Peyer's patch (tissue), 4 donors: ENCODE measurements at places on chromosomes 6 and 20.
A peak's percentile ranks its signal among the peaks of the same experiment; 100 is the strongest.

- no peak for DNase-seq
Measured at GRCh38 chr20:39630215-39630908, 668.2 kb downstream of the DHX35 start.

GRCh38 chr6:107284805-107285204 lies 169.5 kb upstream of the BEND3 start:
- no peak for DNase-seq

DNA sequence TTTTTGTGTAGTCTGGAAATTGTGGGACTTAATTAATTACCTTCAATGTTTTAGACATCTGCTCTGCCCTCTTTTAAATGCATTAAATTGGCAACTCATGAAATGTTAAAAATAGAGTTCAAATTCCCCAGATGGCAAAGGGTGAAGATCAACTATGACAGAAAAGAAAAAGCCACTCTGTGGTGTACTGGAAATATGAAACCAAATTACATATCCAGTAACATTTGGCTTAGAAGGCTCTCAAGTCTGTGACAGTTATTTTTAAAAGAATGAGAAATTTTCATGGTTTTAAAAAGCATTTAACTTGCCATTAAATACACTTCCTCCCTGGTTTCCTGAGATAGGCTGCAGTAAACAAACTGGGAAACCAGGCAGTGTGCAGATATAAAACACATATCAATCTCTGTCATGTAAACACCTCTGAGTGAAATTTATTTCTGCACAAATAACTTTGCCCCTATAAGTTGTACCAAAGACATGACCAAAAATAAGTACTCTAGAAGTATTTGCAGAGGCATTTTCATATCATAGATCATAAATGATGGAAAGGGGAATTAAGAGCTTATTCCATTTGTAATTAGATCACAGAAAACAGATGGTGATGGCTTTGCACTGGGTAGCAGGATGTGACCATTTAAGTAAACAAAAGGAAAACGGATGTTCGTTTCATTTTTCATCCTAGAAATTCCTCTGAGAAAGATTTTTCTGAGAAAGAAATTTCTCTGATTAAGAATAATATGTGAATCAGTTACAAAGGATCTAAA lies 360.1 kb downstream of the SAMD5 start:
- no peak for DNase-seq

- DNase-seq, result no peak
Measured at GRCh38 chr6:134261766-134262165, 56.1 kb downstream of the SGK1 start.

GRCh38 chr20:2228926-2229325 lies 66.9 kb upstream of the TGM3 start:
- no peak for DNase-seq

- no peak for DNase-seq
Measured at GRCh38 chr6:13392462-13392861, 64.1 kb upstream of the TBC1D7 start.

DNA sequence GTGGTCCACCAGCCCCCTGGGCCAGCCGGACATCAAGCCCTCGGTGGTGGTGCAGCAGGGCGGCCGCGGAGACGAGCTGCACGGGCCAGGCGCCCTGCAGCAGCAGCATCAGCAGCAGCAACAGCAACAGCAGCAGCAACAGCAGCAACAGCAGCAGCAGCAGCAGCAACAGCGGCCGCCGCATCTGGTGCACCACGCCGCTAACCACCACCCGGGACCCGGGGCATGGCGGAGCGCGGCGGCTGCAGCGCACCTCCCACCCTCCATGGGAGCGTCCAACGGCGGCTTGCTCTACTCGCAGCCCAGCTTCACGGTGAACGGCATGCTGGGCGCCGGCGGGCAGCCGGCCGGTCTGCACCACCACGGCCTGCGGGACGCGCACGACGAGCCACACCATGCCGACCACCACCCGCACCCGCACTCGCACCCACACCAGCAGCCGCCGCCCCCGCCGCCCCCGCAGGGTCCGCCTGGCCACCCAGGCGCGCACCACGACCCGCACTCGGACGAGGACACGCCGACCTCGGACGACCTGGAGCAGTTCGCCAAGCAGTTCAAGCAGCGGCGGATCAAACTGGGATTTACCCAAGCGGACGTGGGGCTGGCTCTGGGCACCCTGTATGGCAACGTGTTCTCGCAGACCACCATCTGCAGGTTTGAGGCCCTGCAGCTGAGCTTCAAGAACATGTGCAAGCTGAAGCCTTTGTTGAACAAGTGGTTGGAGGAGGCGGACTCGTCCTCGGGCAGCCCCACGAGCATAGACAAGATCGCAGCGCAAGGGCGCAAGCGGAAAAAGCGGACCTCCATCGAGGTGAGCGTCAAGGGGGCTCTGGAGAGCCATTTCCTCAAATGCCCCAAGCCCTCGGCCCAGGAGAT lies 1.0 kb downstream of the POU3F2 start:
- peak; percentile 48 for DNase-seq
